A549 treated with CORT108297 at 1 μM for 4 hours (cell line): ENCODE measurements at places on chromosomes 5 and 9. TPM values are rescaled to one million over a fixed set of nuclear protein-coding genes. Genes with fewer than 3 reads are reported as not detected.

Gene FAM163B
- total RNA-seq: not detected in 5 replicates

Gene CATSPER3
- total RNA-seq: 0.23 to 0.48 TPM (median 0.41 TPM) in 5 replicates

Gene LOX
- total RNA-seq: 0.89 to 1.3 TPM (median 1.0 TPM) in 5 replicates

Gene ZNF658
- 1.7 to 2.2 TPM (median 1.9 TPM) in 5 replicates for total RNA-seq

Gene OBP2B
- total RNA-seq: not detected in 5 replicates
